ENCODE measurements at places on chromosomes 2 and 18.

DNA sequence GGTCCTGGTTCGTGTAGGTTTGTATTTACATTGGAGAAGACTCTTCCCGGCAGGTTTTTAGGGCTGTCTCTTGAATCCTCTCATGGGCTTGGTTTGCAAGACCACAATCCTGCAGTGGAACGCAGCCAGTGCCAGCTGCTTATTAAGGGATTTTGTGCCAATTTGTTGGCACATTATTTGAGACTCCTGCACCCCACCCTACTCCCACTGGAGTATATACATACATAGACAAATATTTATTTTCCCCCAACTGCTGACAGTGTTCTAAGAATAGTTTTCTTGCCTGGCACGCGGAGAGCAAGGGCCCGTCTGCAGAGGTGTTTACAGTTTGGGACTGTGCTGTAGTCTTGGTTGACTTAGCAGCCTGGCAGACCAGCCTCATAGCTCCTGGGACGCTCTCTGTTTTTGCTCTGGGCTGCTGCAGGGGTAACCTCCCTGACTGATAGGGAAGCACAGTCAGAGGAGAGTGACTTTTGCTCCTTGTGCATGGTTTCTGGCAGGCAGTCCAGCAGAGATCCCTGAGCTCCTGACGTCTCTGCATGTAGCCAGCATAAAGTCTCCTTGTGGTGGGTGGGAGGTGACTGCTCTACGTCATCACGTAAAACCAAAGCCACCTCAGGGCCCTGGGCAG lies 1.9 kb downstream of the LDLRAD4 start:
- DNase-seq, result no peak

GRCh38 chr18:12291690-12292089 lies 16.4 kb upstream of the TUBB6 start:
- no peak for DNase-seq

GRCh38 chr2:181697571-181697970 lies 17.3 kb upstream of the NEUROD1 start:
- no peak for DNase-seq

DNA sequence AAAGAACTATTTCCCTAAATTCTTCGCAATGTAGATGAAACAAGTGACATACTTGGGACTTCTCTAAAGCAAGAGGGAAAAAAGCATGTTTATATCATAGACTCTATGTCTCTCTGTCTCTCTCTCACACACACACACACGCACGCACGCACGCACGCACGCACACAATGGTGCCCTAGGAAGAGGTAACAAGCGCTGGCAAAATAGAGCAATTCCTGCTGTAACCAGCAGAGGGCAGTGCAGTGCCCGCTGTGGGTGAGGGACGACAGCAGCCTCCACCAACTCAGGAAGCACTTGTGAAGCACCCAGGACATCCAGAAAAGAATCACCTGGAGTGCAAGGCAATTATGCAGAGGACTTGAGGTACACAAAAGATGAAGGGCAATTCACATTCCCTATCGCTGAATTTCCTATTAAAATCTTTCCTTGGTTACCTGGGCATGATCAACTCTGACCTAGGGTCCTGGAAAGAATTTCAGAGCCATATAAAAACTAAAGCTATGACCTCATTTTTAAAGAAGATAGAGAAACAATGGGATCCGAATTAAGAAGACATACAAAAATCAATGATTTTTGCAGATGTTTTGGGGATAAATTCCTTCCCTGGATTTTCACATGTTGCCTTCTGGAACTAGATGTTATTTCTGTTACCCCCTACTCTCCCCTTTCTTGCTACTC lies 166.4 kb downstream of the PDE11A start:
- DNase-seq, result no peak

GRCh38 chr2:16908656-16909055 lies 243.0 kb upstream of the CYRIA start:
- DNase-seq, result no peak

- no peak for DNase-seq
Observed at GRCh38 chr2:207711750-207712530, 500 bp downstream of the CCNYL1 start.

DNA sequence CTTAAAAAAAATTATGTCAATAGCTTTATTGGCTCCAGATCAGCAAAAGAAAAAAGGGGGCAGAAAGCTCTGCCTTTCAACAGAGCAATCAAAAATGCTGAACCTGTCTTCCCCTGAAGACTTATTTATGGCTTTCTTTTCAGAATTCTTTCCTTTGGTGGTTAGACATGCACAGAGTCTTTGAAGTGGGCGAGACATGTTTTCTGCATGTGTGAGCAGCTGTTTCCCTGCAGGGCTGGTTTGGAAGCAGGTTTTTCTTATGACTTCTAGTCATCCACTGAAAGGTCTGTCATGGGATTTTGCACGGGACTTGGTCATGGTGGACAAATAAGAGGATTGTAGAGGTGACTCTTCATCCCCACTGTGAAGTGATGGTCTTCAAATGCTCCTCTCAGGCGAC lies 160.3 kb downstream of the VAPA start:
- no peak for DNase-seq

DNA sequence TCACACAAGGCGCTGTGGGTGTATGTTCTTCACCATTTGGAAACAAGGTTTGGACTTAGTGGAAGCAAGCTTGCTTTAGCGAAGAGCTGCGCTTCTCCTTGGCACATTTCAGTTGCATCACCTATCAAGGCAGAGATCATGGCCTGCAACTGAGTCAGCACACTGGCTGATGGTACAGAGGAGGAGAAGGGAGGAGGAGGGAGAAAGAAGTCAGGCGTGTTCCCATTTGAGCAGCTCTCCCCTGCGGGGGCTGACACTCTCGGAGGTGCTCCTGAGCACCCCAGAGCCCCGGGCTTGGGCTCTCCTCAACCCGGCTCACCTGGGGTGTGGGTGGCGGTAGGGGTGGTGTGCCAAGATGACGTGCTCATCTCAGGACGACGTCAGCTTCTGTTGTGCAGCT lies 6.0 kb upstream of the SERPINB5 start:
- DNase-seq, result no peak
